Pons (tissue), 1 donor: ENCODE measurements at places on chromosomes 7 and 10.

- DNase-seq, result no peak
Observed at GRCh38 chr7:96671854-96672253, 37.8 kb downstream of the SEM1 start.

DNA sequence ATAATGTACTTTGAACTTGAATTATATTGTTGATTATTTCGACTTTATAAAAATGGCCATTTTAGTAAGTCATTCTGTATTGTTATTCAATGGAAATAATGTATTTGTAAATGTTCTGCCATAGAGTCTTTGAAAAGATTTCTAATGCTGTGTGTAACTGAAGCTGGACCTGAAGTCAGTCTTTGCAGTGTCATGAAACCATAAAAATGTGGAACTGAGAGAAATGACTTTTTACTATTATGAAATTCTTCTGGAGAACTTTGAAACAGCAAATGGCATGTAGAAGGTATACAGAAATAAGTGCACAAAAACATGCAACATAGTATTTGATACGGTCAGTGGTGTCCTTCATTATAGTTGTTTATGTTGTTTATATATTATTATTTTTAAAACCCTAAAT lies 59.7 kb upstream of the ADRA2A start:
- no peak for DNase-seq

DNA sequence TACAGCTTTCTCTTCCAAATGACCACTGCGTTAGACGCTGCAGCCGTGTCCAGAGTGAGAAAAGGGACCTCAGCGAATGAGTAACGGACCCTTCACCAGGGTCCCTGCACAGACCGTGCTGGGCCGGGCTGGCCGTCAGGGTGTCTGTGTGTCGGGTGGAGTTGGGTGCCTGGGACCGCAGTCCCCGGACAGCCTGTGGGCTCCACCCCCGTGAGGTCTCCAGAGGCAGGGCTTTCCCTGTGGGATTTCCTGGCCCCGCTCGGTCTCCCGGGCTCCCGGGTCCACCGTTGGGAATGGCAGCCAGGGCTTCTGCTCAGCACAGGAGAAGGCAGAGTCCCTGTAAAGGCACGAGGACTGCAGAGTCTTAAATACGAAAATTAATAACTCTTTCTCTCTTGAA lies 509.7 kb downstream of the TCERG1L start:
- DNase-seq, result no peak

DNA sequence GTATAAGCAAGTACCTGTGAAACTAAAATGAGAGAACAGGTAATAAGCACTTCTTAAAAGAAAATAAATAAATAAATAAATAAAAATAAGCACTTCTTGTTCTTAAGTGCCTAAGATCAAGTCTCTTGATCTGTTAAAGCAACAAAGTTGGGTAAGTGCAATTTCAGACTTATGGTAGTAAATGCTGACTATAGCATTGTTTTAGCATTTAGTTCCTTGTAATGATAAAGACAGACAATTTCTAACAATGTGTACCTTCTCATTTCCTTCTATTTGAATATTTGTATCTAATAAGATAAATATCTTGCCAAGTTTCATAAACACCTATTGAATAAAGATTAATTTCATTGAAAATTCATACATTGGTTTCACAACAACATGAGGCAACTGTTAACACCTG lies 87.4 kb downstream of the GALNT11 start:
- DNase-seq, result no peak

GRCh38 chr10:663466-663751 lies 26.1 kb downstream of the DIP2C start:
- DNase-seq, result no peak

DNA sequence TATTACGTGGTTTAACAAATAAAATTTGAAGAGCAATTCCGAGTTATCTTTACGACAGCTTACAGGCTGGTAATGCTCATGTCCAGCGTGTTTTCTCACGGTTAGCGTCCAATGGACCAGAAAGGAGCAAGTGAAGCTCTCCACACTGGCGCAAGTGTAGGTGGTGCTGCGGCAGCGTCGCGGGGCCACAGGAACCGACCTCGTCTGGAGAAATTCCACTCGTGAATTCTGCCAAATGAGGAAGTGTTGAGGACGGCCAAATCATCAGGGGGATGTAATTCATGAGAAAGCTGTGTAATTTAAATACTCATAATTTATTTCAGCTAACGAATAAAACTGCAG lies 350 bp upstream of the ZNF37A start:
- no peak for DNase-seq

GRCh38 chr10:122297583-122297982 lies 26.5 kb downstream of the BTBD16 start:
- DNase-seq, result no peak

DNA sequence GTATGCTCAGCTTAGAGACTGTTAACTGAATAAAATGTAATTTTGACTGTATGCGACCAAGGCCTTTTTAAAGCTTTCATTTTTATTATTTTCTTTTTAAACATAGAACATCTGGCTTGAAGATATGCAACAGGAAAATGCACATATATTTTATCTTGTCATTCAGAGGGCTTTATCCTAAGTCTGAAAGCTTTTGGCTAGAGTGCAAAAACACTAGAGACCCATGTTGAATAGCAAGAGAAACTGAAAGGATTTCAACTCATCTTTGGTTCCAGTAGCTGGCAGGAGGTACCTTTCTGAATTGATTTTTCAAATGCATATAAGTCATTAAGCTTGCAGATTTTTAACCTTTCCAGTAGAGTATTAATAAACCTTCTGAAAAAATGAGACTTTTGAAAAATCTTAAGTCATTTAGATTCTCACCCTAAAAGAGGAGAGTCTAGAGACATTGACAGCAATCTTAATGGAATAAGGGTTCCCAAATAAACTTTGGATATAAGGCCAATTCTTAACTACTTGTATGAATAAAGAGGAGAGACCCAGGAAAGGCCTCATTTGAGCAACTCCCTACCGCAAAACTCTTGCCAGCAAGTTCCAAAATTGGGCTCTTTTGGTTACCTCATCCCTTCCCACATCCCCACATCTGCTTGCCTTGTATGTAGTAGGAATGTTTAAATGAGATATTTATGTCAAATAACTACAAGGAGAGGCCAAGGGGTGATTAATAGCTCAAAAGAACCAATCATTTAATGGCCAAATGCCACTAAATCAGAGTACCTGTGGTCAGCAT lies 454.4 kb downstream of the HTR7 start:
- DNase-seq, result no peak

DNA sequence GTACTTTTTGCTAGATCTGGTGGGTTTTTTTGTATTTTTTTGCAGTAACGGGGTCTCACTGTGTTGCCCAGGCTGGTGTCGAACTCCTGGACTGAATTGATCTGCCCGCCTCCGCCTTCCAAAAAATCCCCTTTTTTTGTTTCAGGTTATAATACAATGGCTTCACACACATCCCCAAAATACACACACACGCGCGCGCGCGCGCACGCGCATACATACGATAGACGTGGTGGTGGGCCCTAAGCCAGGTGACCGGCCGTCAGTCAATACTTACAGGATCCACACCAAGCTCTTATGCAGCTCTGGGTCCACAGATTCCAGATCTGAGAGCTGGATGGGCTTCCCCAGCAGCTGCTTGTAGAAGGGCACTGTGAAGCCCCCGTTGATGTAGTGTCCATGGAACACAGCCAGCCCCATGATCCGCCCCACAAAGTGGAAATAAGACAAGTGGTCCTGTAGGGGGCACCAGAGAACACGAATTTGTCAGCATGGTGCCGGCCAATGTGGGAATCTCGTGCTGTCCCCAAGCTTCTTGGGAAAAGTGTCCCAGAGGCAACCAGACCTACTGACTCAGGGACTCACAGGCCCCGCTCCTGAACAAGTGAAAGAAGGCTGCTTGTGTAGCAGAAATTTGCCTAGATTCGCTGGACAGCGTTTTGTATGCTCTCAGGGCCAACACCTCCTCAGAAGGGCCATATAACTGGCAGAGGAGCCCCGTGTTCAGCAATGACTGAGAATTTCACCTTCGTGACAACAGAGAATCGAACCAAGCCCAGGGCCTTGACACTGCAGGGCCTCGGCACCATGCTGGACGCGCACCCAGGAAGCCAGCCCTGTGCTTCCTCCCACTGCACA lies 103.6 kb downstream of the SMURF1 start:
- peak; percentile 95 for DNase-seq

DNA sequence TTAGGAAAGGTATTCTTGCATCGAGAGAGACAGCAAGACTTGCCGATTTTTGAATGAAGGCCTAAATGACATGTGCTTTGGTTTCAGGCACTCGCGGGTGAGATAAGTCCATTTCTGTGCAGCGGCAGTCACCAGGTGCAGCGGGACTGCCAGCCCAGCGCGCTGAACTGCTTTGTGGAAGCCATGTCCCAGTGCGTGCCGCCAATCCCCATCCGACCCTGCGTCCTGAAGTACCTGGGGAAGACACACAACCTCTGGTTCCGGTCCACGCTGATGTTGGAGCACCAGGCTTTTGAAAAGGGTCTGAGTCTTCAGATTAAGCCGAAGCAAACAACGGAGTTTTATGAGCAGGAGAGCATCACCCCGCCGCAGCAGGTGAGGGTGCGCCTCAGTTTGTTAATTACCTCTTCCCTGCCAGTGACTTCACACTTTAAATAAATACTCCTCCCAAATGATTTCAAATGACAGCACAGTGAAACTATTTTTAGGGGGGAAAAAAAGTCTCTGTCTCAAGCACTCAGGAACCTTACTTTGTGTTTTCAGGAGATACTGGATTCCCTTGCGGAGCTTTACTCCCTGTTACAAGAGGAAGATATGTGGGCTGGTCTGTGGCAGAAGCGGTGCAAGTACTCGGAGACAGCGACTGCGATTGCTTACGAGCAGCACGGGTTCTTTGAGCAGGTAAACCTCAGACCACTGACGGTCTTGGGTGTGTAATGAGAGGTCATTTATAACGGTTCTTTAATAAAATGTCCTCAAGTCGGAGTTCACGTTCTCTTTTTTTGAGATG lies 98.3 kb downstream of the TRRAP start:
- no peak for DNase-seq

- DNase-seq, result no peak
Observed at GRCh38 chr10:129851941-129852640, 112.0 kb downstream of the EBF3 start.

DNA sequence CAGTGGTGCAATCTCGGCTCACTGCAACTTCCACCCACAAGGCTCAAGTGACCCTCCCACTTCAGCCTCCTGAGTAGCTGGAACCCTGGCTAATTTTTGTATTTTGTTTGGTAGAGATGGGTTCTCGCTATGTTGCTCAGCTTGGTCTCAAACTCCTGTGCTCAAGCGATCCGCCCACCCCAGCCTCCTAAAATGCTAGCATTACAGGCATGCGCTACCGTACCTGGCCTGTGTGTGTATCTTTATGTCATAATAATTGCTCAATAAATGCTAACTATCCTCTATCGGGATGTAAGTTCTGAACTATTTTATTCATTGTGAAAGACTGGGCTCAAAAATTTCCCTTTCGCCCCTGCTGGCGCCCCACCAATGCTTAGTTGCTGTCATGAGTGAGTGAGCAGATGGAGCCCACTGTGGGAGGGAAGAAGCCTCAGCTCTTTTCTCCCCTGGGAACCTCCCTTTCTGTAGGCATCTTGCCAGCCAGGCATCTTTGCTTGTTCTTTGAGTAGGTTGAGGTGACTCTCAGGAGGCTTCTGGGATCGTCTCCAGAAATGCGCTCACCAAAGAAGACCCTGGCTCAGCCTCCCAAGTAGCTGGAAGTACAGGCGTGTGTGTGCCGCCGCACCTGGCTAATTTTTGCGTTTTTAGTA lies 38.3 kb downstream of the CAMK1D start:
- DNase-seq, result no peak

GRCh38 chr7:157817433-157817832 lies 480.6 kb downstream of the DNAJB6 start:
- DNase-seq, result no peak

DNA sequence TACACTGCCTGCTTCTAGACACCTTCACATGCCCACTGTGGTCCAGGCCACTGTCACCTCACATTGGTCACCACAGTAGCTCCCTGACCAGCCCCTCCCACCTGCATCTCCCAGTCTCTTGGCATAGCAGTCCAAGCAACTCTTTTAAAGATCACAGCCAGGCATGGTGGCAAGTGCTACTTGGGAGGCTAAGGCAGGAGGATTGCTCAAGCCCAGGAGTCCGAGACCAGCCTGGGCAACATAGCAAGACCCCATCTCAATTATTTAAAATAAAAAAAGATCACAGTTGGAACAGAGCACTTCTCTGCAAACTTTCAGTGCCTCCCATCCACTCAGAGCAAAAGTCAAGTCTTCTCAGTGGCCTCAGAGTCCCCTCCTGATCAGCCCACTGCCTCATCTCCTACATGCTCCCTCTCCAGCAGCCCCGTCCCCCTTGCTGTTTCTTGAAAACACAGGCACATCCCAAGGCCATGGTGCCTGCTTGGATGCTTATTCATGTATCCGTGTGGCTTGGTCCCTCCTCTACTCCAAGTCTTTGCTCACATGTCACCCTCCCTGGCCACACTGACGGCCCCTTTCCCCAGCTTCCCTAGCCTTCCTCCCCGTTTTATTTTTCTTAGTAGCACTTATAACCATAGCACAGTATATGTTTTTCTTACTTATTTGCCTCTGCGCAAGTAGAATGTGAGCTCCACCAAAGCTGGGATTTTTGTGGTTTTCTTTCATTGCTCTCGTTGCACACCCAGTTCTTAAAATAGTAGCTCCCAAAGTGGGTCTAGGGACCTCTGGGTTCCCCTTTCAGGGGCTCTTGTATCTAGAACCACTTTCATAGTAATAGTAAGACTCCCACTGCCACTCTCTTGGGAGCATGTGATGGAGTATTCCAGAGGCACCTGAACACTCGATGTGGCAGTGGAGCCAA lies 19.5 kb downstream of the TSPAN15 start:
- DNase-seq, result no peak

- DNase-seq, result no peak
Observed at GRCh38 chr10:21458126-21458871, 67.2 kb downstream of the SKIDA1 start.

DNA sequence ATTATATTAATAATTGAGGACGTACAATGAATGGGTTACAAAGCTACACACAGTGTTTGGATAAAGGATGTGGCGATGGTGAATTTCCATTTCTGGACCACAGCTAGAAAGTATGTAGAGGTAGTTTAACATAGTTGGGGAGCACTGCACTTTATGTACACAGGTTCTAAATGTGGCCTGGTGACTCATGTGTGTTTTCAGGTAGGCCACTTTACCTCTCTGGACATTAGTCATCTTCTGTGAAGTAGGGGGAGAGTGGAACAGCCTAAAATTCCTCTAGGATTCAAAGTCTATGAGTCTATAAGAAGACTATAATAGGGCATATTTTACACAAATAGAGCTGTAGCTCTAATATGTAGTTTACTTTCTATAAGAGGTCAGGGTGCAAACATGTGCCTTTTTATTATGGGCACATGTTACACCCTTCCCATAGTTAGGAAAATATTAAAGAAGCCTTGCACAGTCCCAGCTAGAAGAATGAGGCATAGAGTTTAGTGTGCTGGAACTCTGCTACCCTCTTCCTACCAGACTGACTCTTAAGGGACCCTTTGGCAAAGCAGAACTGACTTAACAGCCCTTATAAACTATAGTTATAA lies 594.9 kb downstream of the LRMDA start:
- no peak for DNase-seq

- no peak for DNase-seq
Observed at GRCh38 chr7:131591687-131592319, 35.4 kb upstream of the PODXL start.

GRCh38 chr7:2040893-2041270 lies 191.9 kb downstream of the MAD1L1 start:
- no peak for DNase-seq

GRCh38 chr10:74121368-74121767 lies 29.3 kb downstream of the AP3M1 start:
- no peak for DNase-seq

GRCh38 chr7:952548-953441 lies 1.7 kb downstream of the ADAP1 start:
- no peak for DNase-seq

- no peak for DNase-seq
Observed at GRCh38 chr10:57692255-57692980, 575.3 kb downstream of the IPMK start.

GRCh38 chr10:42755028-42755451 lies 27.6 kb upstream of the BMS1 start:
- DNase-seq, result no peak
